Posterior cingulate gyrus (tissue), 11 donors: ENCODE measurements at places on chromosomes 4 and X.

- no peak for DNase-seq
These were observed 187.9 kb downstream of the EPHA5 start for GRCh38 chr4:65482410-65482809.

DNA sequence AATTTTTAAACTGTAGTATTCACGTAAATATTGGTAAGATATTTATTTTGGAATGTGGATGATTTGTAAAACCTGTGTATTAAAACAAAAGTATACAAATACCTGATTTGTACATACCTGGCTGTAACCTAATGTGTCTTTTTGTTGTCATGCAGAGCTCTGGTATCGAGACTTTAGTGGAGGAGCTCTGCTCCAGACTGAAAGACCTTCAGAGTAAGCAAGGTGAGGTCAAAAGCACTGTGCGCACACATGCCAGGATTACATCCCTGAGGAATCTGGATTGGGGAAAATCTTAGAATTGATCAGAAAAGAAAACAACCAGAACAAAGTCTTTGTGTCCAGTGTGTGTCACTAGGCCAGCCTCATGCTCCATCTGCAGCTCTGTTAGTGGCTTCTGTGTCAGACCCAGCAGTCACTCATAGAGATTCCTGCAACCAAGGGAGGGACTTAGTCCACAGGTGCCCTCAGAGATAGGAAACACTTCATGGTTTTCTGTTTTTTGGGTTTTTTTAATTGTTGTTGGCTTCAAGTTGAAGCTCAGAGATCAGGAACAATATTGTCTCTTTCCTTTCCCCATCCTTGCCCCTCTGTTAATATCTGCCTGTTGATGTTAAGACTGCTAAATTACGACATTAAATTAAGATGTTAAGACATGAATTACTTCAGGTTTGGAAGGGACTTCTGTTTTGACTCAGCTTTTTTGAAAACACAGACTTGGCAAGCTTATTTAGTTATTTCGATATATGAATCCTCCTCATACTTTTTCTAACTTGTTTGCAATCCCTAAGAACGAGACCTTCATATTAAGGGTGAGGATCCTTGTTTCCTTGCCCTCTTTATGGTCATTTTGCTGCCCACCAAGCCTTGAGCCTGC lies 52.4 kb upstream of the TBC1D14 start:
- no peak for DNase-seq

DNA sequence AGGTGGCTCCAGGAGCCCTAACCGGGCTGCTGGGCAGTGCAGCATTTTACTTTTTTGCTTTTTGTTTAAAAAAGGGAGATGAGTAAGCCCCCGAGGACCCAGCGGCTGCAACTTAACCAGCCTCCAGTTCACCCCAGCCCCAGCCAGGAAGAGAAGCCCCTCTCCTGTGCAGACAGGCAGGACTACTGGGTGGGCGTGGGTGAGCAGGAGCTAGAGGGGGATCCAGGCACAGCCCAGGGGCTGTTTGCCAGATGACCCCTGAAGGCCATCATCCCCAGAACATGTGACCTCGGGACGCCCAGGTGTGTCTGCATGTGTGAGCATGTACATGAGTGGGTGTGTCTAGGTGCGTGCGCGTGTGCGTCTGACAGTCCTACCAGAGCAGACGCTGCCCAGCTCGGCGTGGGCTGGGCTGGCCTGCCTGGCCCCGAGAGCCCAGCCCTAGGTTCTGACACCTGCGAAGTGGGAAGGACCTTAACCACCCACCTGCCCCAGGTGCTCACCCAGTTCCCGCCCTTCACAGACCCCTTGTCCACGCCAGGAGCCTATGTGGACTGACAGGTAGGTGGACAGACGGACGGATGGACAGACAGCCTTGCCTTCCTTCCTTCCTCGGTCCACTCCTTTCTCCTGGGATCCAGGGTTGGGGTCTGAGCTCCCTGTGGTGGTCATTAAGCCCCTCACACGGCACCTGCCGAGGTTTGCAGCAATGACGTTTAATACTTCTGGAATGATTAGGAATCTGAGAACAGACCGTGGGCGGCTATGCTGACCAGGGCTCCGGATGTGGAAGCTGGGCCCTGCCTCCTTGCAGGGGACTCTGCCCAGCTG lies 7.8 kb upstream of the HAUS3 start:
- DNase-seq = no peak

DNA sequence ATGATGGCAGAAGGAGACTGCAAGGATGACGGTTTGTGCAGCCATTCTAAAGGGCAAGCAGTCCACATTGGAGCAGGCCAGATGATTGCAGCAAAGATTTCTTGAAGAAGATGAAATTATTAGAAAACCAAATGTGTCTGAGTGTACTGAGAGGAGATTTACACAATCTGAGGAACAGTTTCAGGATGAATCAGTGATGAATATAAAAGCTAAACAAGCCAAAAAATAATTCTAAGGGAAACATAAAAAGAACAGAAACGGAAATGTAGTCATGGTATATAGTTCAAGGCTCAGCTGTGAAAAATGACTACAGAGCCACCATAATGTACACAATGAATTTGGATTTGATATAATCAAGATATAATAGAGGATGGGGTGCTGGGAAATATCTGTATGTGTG lies 168.5 kb downstream of the PDGFC start:
- no peak for DNase-seq

DNA sequence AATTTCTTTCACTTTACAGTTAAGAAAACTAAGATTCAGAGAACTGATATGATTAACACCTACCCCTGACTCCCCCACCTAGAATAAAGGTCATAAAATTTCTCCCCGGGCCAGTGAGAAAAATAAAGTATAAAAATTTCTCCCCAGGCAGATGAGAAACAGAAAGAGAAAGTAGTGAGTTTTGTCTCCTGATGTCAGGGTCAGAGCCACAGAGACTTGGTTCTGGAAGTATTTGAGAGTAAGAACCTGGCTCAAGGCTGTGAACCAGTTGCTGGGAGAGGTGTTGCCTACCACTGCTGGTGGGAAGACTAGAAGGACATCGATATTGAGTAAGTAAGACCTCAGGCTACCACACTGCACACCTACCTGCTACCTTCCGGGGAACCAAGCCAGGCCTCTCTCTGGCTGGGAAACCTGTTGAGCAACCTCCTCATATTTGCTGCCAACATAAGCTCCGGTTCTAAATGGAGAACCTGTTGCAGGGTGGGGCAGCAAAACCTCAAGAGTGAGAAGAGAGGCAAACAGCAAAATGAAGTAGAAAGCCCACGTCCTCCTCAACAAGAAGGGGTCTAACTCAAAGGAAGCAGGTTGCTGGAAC lies 104.2 kb upstream of the PUDP start:
- no peak for DNase-seq

DNA sequence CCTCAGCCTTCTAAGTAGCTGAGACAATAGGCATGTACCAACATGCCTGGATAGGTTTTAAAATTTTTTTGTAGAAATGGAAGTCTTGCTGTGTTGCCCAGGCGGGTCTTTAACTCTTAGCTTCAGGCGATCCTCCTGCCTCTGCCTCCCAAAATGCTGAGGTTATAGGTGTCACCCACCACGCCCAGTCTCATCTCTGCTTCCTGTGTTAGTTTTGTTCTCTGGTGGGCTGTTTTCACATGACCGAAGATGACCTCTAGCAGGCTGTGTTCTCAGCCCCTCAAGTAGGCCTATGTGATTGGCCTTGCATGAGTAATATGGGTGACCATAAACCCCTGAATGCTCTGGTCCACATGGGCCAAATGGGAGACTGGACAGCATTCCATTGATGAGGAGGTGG lies 56.8 kb upstream of the MSANTD1 start:
- no peak for DNase-seq

DNA sequence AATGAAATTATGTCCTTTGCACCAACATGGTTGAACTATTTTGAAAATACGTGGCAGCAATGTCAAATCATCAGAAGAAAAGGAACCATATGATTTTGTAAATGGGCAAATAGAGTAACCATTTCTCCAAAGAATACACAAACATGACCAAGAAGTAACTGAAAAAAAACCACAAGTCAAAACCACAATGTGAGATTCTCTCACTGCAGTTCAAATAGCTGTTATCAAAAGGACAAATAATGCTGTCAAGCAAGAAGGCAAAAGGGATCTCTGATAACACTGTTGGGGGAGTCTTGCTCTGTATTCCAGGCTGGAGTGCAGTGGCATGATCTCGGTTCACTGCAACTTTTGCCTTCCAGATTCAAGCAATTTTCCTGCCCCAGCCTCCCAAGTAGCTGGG lies 280.8 kb upstream of the ZCCHC13 start:
- no peak for DNase-seq

GRCh38 chr4:170336238-170336775 lies 246.6 kb upstream of the AADAT start:
- no peak for DNase-seq
